ENCODE measurements at places on chromosomes 2 and 18. TPM values are rescaled to one million over a fixed set of nuclear protein-coding genes. Genes with fewer than 3 reads are reported as not detected.

CHMP1B gene
- total RNA-seq: 52.6 TPM

ALPI gene
- total RNA-seq: not detected

LYPD6B gene
- total RNA-seq: not detected

PRKAG3 gene
- not detected for total RNA-seq

TRMT61B gene
- 13.3 TPM for total RNA-seq

SULT1C4 gene
- 27.0 TPM for total RNA-seq

SMPD4 gene
- total RNA-seq: 10.9 TPM

TMEM247 gene
- total RNA-seq: not detected

UCN gene
- 0.46 TPM for total RNA-seq

FLACC1 gene
- under 0.01 TPM for total RNA-seq

DSG2 gene
- under 0.01 TPM for total RNA-seq

PNO1 gene
- total RNA-seq: 27.1 TPM

ARMC9 gene
- total RNA-seq: 18.4 TPM

CHRNG gene
- total RNA-seq: not detected

EML6 gene
- total RNA-seq: 1.4 TPM

CD8B2 gene
- total RNA-seq: not detected

TCF7L1 gene
- 2.3 TPM for total RNA-seq

MFF gene
- 61.4 TPM for total RNA-seq

Measured in epithelial cell of umbilical artery (primary cell).